ENCODE measurements at places on chromosomes 1 and 21.
A peak's percentile ranks its signal among the peaks of the same experiment; 100 is the strongest.

DNA sequence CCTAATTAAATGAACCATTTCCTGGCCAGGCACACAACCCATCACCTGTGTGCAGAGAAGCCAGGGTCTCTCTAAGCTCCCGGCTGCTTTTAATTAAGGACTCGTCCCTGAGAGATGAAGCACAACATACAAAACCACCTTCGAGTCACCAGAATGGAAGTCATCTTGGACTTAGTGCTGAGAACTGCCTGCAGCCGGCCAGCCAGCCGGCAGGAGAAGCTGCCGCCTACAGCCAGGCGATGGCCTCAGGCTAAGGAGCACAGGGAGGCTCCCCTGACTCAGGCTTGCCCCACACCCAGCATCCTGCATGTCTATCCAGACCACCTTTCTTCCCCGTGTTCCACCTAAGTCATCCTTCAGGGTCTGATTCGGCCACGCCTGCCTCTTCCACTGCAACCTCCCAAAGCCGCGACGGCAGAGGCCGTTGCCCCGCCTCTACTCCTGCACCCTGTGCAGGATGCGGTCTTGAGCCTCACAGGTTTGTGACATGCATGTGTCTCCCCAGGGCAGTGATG is 83.6 kb downstream of the SLC66A1 start:
- DNase-seq, result no peak

DNA sequence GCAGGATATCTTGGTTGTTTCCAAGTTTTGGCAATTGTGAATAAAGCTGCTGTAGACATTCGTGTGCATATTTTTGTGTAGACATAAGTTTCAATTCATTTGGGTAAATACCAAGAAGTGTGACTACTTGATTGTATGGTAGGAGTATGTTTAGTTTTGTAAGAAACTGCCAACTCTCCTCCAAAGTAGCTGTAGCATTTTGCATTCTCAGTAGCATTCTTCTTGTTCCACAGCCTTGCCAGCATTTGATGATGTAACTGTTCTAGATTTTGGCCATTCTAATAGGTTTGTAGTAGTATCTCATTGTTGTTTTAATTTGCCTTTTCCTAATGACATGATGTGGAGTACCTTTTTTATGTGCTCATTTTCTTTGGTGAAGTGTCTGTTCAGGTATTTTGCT is 38.6 kb upstream of the PLA2G4A start:
- DNase-seq, result no peak

- no peak for DNase-seq
These were observed 35.5 kb upstream of the HHAT start for GRCh38 chr1:210293171-210293607.

DNA sequence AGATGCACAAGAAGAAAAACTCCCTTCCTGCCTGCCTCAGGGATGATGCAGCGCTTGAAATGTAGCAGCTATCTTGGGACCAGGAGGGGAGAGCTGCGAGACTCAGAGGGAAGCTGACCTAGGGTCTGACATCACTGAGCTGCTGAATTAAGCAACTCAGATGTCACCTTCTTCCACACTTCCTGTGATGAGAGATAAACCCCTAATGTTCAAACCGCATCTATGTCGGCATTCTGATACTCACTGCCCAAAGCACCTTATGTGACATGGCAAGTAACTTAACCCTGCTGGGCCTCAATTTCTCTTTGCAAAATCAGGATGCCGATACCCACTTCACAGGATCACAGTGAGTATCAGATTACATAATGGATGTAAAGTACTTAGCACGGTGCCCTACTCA is 9.1 kb upstream of the AK2 start:
- DNase-seq, result peak; percentile 46

DNA sequence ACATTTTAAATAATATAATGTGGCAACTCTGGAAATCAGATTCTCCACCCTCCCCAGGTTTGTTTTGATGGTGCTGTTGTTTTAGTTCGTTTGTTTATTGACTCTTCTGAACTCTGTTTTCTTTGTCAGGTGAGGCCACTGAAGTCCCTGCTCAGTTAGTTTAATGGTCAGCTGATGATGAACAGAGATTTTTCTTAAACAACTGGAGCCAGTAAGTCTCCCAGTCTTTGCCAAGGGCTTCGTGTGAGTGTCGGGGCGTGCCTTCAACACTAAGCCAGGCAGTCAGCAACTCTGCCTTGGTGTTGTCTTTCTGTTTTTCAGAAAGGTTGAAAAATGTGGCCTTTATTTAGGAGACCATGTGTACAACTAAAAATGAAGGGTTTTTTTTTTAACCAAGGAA is 58.9 kb downstream of the TEX35 start:
- no peak for DNase-seq

DNA sequence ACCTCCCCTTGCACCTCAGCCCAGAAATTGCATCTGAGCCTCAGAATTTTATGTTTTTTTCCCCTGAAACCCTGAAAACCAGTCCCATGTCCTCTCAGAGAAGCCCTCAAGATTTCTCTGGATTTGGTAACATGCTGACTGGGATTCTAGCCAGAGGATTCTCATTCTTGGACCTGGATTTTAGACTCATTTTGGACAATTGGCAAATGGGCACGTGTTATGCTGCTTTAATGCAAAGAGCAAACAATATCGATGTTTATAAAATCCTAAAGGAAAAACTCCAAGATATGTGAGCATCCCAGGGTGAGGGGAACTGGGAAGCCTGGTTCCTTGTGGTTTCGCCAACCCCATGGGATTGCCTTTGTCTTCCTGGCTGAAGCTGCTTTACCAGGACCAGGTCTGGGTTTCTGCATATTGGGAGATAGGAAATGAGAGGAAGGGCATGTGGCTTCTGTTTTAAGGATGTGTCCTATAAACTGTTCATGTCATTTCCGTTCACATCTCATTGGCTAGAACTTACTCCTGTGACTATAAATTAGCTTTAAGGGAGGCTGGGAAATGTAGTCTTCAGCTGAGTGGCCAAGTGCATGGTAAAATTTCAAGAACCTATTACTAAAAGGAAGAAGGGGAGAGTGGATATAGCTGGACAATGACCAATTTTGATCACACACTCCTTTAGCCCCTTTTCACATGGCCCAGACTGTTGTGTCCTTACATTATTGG is 27.2 kb upstream of the BCL10 start:
- DNase-seq, result no peak

Data from T-helper 1 cell (primary cell).